ENCODE measurements at places on chromosomes 5 and 9.

- no peak for DNase-seq
These were observed 171.7 kb downstream of the AUH start for GRCh38 chr9:91190062-91190461.

DNA sequence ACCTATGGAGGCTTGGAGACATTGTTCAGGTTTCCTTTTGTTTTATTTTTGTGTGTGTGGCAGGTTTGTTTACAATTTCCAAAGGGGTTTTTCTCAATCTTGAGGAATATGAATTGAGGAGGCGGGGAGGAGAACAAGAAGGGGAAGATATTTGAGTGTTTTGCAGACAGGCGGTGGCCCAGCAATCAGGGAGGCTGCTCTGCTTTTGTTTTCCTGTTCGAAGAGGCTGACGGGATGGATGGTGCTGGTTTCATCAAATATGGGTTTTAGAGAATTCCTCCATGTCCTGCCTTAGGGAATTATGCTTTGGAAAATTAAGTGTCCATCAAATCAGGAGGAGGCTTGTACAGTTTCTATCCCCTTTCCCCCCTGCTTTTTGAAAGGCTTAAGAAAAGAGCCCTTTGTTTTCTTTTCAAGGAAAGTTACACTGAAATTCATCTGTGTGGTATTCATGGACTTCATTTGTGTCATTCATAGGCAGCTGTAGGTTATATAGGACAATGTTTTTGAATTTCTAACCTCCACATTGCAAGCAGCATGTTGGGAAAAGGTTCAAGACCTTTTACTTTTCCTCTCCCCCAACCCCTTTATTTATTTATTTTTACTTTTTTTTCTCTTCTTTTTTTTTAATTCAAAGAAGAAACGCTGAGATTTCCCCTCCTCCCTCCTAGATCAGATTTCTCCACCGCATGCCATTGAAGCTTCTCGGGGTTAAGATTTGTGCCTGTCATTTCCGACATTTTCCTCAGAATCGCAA lies 107.4 kb downstream of the ZNF462 start:
- no peak for DNase-seq

DNA sequence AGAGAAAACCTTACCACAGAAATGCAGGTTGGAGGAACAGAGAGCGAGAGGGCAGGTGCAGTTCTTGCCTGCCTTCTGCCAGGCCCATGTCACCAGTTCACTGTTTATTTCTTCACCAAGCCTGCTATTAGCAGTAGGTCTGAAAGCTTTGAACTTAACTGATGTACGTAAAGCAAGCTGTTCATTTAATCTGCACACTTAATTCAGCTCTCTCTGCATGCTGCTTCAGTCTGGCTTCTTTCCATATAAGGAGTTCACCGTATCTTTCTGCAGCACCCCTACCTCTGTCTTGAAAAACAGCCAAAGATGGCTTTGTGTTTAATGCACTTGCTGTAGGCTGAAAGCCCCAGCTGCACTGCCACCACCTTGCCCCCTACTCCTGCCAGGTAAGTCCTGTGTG lies 205.1 kb downstream of the RAB3C start:
- DNase-seq = no peak

- no peak for DNase-seq
These were observed 219.9 kb downstream of the PRDM9 start for GRCh38 chr5:23727271-23727670.

GRCh38 chr9:136882109-136882946 lies 4.0 kb upstream of the TRAF2 start:
- DNase-seq = no peak

- DNase-seq = no peak
These were observed 206.0 kb upstream of the PRR16 start for GRCh38 chr5:120258123-120258522.

GRCh38 chr5:54620141-54620933 lies 102.8 kb downstream of the SNX18 start:
- no peak for DNase-seq

- DNase-seq = no peak
These were observed 22.2 kb upstream of the PAX5 start for GRCh38 chr9:37056046-37056920.

DNA sequence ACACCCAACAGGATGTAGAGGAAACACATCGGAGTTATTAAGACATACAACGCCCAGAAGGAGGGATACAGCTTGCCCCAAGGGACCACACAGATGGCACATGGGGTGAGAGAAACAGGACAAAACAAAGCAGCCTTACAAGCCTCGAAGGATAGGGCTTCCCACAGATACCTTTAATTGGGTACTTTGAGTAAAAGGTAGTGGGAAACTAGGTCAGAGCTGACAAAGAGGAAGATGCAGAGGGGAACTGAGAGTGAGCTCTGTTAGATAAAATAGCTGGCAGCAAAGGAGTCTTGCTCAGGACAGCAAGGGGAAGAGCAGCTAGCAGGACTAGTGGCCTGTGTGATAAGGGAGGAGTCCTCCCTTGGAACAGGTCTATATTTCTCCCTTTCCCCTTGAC lies 48.2 kb downstream of the OTP start:
- DNase-seq = no peak

DNA sequence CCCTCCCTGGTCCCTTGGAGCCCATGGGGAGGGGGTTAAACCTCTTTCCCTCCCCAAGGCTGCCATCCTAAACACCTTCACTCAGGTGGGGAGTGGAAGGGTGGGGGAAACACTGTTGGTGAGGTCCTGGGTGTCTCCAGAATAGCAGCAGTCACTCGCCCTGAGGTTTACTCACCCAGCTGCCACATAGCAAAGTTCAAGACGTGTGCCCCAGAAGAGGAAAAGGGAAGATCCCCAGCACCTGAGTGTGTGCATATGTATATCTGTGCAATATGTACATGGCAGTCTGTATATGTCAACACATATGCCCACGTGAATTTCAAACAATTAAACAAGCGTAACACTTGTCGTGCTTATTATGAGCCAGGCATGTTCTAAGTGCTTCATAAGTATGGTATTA lies 31.3 kb upstream of the SMU1 start:
- no peak for DNase-seq
